Heart right ventricle (tissue), 16 donors: ENCODE measurements at places on chromosomes 6 and 20. TPM values are rescaled to one million over a fixed set of nuclear protein-coding genes. Genes with fewer than 3 reads are reported as not detected.

- H3K4me1 ChIP-seq, result no peaks in the 10 kb centered on the region
- no peak overlapping the region for H3K27ac ChIP-seq
- no peaks in the 10 kb centered on the region for H3K36me3 ChIP-seq
- H3K27me3 ChIP-seq, result peaks cover 8% of the 10 kb centered on the region
Measured at GRCh38 chr6:166204852-166205650, 37.4 kb upstream of the TBXT start.

GRCh38 chr6:14876778-14877613 lies 368.9 kb upstream of the JARID2 start:
- no peaks in the 10 kb centered on the region for H3K27me3 ChIP-seq
- no peak overlapping the region for H3K4me3 ChIP-seq
- H3K27ac ChIP-seq, result peak overlapping the region; percentile 86
- no peaks in the 10 kb centered on the region for H3K36me3 ChIP-seq

GRCh38 chr6:105135907-105136430 lies 43.8 kb downstream of the POPDC3 start:
- peak overlapping the region; percentile 93 for H3K4me3 ChIP-seq
- no peaks in the 10 kb centered on the region for H3K36me3 ChIP-seq
- DNase-seq, result no peak

CLIC5 gene
- 53.6 TPM for polyA plus RNA-seq

DNA sequence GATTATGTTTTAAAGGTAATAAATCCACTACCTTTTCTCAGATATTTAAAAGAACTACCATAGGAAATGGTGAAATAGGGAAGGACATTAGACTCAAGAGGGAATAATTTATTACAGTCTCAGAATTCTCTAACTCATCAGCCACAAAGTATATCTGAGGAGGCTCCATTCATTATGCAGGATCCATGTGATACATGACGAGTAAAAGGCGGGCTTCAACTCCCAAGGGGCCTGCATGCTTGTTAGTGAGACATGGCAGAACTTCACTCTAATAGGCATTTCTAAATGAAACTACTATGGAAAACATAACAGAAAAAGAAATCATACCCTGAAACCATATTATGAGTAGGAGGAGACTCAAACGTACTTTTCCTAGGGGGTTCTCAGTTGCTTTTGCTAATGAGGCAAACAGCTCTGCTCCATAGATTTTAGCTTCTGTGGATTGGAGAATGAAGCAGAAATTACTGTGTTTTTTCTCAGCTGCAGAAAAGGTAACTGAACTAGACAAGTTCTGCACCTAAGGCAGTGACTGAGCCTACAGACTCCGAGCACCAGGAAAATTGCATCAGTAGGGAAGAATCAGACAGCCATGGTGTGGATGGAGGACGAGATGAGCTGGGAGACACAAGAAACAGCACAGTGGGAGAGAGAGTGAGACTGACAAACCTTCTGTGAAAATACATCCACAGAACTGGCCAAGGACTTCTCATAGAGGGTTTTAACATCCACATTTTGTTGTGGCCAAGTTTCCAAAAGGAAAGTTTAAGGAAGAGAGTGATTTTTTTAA lies 254.6 kb upstream of the PRDM1 start:
- H3K36me3 ChIP-seq, result no peaks in the 10 kb centered on the region
- no peak overlapping the region for H3K27ac ChIP-seq
- no peak for DNase-seq

RRAGD gene
- polyA plus RNA-seq, result 18.1 TPM

SLC32A1 gene
- not detected for polyA plus RNA-seq

- no peaks in the 10 kb centered on the region for H3K27me3 ChIP-seq
Measured at GRCh38 chr20:3470627-3471396, at the start of gene ATRN. ATRN (plus strand) TSS chr20:3471018; CDS start chr20:3471108, 90 bp downstream.

- H3K4me1 ChIP-seq, result peaks cover 64% of the 10 kb centered on the region
- H3K36me3 ChIP-seq, result no peaks in the 10 kb centered on the region
- no peak for DNase-seq
- H3K27ac ChIP-seq, result no peak overlapping the region
- no peaks in the 10 kb centered on the region for H3K27me3 ChIP-seq
Measured at GRCh38 chr6:158028876-158029275, 47.2 kb downstream of the SYNJ2 start.

GRCh38 chr6:7628479-7628878 lies 38.5 kb downstream of the SNRNP48 start:
- no peak for DNase-seq
- no peaks in the 10 kb centered on the region for H3K36me3 ChIP-seq
- no peak overlapping the region for H3K4me3 ChIP-seq
- H3K27me3 ChIP-seq, result no peaks in the 10 kb centered on the region
- no peaks in the 10 kb centered on the region for H3K4me1 ChIP-seq

HSPA12B gene
- 21.7 TPM for polyA plus RNA-seq

APOM gene
- 3.2 TPM for polyA plus RNA-seq

HLA-DQA1 gene
- 9.6 TPM for polyA plus RNA-seq

DNA sequence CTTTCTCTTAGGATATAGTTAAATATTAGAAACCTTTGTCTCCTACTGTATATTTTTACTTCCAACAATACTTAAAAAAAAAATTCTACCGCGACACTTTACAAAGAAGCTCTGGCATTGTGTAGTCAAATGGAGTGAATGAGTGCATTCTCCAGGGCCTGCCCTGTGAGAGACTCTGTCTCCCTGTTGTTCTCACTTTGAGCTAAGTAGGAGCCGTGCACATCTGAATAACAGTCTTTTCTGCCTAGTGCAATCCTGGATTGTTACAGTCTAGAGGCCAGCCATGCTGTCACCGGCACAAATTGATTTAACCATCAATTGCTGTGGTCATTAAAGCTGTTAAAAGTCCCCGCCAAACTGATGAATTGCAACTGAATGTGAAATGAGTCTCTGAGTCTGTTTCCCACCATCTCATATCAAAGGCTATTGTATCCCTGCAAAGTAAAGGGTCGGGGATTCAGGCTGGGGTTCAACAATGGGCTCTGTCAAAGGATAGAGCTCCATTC lies 156.0 kb downstream of the RFPL4B start:
- H3K4me3 ChIP-seq, result no peak overlapping the region
- no peaks in the 10 kb centered on the region for H3K27me3 ChIP-seq
- no peak for DNase-seq
- no peaks in the 10 kb centered on the region for H3K36me3 ChIP-seq

DNA sequence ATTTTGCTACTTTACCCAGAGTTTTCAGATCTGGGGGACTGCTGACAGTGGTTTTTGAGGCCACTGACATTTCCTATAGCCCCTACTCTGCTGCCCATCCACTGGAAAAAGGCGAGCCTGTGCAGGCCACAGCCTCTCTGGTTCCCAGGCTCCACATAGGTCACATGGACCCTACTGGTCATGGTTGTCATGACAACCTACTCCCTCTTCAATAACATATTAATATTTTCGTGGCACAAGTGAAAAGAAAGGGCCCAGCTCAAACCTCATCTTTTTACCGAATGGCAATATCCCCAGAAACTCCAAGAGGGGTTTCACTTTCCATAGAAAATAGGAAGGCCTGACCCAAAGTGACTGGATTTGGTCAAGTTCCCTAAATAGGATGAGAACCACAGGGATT lies 11.0 kb upstream of the FOXO3 start:
- no peak for DNase-seq
- no peaks in the 10 kb centered on the region for H3K36me3 ChIP-seq
- H3K4me3 ChIP-seq, result no peak overlapping the region
- H3K4me1 ChIP-seq, result no peaks in the 10 kb centered on the region
- no peaks in the 10 kb centered on the region for H3K27me3 ChIP-seq

GRCh38 chr6:157023958-157024357 lies 246.8 kb downstream of the ARID1B start:
- no peak overlapping the region for H3K4me3 ChIP-seq
- DNase-seq, result no peak
- H3K4me1 ChIP-seq, result no peaks in the 10 kb centered on the region
- H3K27ac ChIP-seq, result no peak overlapping the region

SS18L1 gene
- polyA plus RNA-seq, result 22.3 TPM

- peaks cover 18% of the 10 kb centered on the region for H3K36me3 ChIP-seq
- H3K4me1 ChIP-seq, result no peaks in the 10 kb centered on the region
- no peak for DNase-seq
- H3K4me3 ChIP-seq, result no peak overlapping the region
Measured at GRCh38 chr6:116218866-116219265, 35.0 kb downstream of the TSPYL4 start.

- no peaks in the 10 kb centered on the region for H3K27me3 ChIP-seq
- no peak for DNase-seq
- H3K27ac ChIP-seq, result peak overlapping the region; percentile 52
Measured at GRCh38 chr6:129696028-129696418, 14.0 kb downstream of the ARHGAP18 start.

DNA sequence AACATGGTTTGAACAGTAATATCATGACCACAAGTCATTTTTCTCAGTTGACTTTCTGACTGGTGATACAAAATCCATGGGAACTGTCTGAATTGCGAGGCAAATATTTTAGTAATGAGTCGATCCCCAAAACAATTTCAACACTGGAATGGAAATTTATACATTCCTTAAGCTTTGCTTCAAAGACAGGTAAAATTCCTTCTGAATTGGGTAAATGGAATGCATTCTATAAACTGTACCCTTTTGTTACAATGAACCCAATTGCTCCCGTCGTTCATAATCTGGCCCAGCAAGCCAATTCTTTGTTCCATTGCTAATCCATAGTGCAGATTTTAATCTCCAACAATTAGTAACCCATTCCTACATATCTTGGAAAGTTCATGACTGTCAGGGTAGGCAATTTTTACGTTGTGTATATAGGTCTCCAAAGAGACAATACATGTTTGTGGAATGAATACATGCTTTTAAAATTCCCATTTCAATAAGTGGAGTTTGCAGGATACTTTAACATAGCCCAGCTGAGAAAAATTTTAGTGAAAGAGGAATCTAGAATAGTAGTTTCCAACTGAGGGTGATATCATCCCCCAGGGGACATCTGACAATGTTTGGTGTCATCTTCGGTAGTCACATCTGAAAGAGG lies 32.7 kb downstream of the CYP24A1 start:
- DNase-seq, result no peak
- no peaks in the 10 kb centered on the region for H3K4me1 ChIP-seq
- no peaks in the 10 kb centered on the region for H3K27me3 ChIP-seq

PSMG4 gene
- 14.0 TPM for polyA plus RNA-seq

- no peaks in the 10 kb centered on the region for H3K36me3 ChIP-seq
- H3K4me1 ChIP-seq, result no peaks in the 10 kb centered on the region
- DNase-seq, result no peak
- H3K27me3 ChIP-seq, result no peaks in the 10 kb centered on the region
- no peak overlapping the region for H3K27ac ChIP-seq
Measured at GRCh38 chr6:79984261-79984660, 20.2 kb upstream of the TTK start.

GRCh38 chr20:15740046-15740775 lies 833.0 kb downstream of the KIF16B start:
- H3K4me1 ChIP-seq, result no peaks in the 10 kb centered on the region
- no peaks in the 10 kb centered on the region for H3K27me3 ChIP-seq
- no peak overlapping the region for H3K4me3 ChIP-seq
- H3K36me3 ChIP-seq, result no peaks in the 10 kb centered on the region
- no peak overlapping the region for H3K27ac ChIP-seq

SLC2A10 gene
- polyA plus RNA-seq, result 1.9 TPM

DNA sequence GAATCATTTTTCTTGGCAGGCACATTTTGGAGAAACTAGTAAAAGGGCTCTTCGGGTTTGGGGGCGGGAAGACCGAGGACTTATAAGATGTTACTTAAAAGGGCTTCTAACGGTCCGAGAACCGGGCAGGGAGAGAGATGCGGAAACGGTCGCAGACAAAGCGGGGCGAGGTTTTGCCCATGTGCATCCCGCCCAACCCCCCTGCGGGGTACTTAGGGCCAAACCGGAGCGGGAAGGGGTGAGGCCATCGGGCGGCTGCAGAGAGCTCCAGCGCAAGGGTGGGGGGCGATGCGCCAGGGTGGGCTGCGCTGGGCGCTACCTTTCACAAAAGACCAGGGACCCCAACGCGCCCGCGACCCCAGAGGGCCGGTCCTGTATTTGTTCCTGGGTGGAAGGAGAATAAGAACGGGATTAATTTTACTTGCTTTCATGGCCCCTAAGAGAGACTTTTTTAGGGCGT lies 616 bp downstream of the TUBB start:
- no peaks in the 10 kb centered on the region for H3K36me3 ChIP-seq
- peak; percentile 73 for DNase-seq
- H3K27me3 ChIP-seq, result no peaks in the 10 kb centered on the region
- H3K4me1 ChIP-seq, result peaks cover 7% of the 10 kb centered on the region

- H3K4me3 ChIP-seq, result no peak overlapping the region
- no peaks in the 10 kb centered on the region for H3K36me3 ChIP-seq
- H3K4me1 ChIP-seq, result peaks cover 29% of the 10 kb centered on the region
Measured at GRCh38 chr6:15620611-15621010, 42.2 kb downstream of the DTNBP1 start.

DNA sequence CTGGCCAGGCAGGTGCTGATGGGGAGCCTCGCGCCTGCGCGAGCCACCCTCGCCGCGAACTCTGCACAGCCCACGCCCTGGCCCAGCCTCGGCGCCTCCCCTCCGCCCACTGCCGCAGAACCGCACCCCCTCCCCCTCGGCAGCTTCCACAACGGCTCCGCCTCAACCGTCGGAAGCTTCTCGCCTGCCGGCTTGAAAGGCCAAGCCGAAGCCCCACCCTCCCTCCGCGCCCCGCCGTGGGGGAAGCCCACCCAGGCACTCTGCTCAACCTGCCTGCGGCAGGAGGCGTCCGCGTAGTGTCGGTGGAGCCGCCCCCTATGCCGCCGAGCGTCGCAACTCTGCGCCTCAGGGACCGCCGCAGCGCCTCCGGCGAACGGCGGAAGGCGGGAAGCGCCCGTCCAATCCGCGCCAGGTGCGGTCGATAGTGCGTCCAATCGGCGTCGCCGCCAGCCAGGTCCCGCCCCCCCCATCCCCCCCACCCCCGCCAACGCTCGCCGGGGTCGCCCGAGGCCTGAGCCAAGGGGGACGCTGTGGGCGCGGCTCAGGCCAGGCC lies at the start of gene SYCP2:
Gene SYCP2 (minus strand): TSS at position 342 of the 553 bp plus-strand sequence. CDS start 11,224 bp downstream, outside the sequence.
- H3K4me1 ChIP-seq, result peaks cover 41% of the 10 kb centered on the region
- H3K36me3 ChIP-seq, result no peaks in the 10 kb centered on the region
- peak within 1 kb of the TSS; percentile 80 for H3K27ac ChIP-seq
- no peaks in the 10 kb centered on the region for H3K27me3 ChIP-seq

GRCh38 chr6:72140795-72141194 lies 254.4 kb downstream of the RIMS1 start:
- H3K4me1 ChIP-seq, result no peaks in the 10 kb centered on the region
- no peak overlapping the region for H3K27ac ChIP-seq
- no peak overlapping the region for H3K4me3 ChIP-seq
- DNase-seq, result no peak

VGLL2 gene
- not detected for polyA plus RNA-seq

RNF114 gene
- 49.5 TPM for polyA plus RNA-seq

DNA sequence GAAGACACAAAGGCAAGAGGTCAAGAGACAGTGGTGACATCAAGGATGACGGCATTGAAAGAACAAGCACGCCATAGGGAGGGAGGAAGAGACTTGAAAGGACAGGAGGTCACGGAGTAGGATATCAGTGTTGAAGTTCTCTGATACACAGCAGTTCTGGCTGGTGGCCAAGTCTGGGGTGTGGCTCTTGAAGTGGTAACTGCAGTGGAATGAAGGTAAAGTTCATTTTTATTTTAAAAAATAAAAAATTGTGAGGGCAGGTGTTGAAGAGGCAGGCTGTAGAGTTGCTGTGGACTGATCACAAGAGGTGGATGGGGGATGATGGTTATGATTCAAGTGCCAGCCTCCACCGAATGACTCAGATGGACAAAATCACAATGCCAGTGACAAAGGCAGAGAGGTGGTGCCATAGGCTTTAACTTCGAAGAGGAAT lies 53.2 kb upstream of the BMP2 start:
- no peaks in the 10 kb centered on the region for H3K36me3 ChIP-seq
- no peaks in the 10 kb centered on the region for H3K4me1 ChIP-seq
- no peak overlapping the region for H3K4me3 ChIP-seq
- no peak for DNase-seq
